ENCODE measurements at places on chromosomes 16 and 17. TPM values are rescaled to one million over a fixed set of nuclear protein-coding genes. Genes with fewer than 3 reads are reported as not detected.

GRCh38 chr16:17451843-17452242 is 18.9 kb downstream of the XYLT1 start:
- no peak overlapping the region for H3K4me3 ChIP-seq
- no peaks in the 10 kb centered on the region for H3K36me3 ChIP-seq
- no peak for DNase-seq

DNA sequence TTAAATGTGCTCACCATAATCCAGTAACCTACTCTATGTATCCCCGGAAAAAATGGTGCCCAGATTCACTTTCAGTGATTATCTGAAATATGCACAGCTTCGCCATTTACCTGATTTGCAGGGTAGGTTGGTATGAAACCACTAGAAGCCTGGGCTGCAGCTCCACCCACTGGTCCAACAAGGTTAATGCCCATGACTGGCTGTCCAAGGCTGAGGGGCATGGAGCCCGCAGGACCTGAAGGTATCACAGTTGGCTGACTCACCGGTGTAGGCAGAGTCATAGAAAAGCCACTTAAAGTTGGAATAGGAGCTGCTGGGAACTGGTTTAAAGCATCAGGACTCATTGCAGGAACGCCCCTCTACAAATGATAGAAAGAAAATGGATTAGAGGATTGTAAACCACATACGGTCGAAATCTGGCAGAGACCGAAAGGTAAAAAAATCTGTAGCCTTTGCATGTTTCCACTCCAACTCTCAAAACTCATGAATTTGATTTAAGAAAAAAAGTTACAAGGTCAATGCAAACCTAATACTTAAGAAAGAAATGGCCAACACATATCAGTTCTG is 38.6 kb downstream of the SYNRG start:
- no peaks in the 10 kb centered on the region for H3K27me3 ChIP-seq
- H3K27ac ChIP-seq, result no peak overlapping the region
- peak; percentile 85 for DNase-seq
- H3K4me3 ChIP-seq, result no peak overlapping the region
- H3K4me1 ChIP-seq, result no peaks in the 10 kb centered on the region

The ACD gene
- total RNA-seq, result 29.2 TPM

The KRTAP2-1 gene
- not detected for total RNA-seq

DNA sequence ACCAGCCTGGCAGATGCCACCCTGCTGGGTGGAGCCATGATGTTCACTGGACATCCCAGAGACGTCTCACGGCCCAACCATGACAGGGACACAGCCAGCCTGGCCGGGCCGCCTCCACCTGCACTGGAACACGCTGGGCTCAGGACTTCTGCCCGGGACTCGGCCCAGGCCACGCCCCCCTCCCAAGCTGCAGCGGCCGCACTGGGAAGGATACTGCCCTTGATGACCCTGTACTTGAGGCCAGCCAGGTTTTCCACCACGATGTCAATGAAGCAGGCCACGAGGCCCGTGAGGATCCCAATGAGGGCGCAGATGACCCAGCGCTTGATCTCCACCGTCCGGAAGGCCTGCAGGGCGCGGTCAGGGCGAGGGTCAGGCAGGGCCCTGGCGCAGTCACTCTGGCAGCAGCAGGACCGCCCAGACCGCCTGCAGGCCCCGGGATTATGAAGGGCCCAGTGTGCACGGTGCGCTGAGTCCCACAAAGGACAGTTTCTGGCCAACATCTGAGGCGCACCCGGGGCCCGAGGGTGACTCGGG is 14.2 kb downstream of the CLCN7 start:
- peak; percentile 70 for DNase-seq
- H3K27me3 ChIP-seq, result no peaks in the 10 kb centered on the region
- H3K27ac ChIP-seq, result no peak overlapping the region
- no peak overlapping the region for H3K4me3 ChIP-seq
- no peaks in the 10 kb centered on the region for H3K4me1 ChIP-seq
- H3K36me3 ChIP-seq, result no peaks in the 10 kb centered on the region

- no peaks in the 10 kb centered on the region for H3K4me1 ChIP-seq
- peak overlapping the region; percentile 86 for H3K4me3 ChIP-seq
- H3K36me3 ChIP-seq, result no peaks in the 10 kb centered on the region
- no peaks in the 10 kb centered on the region for H3K27me3 ChIP-seq
- H3K27ac ChIP-seq, result peak overlapping the region; percentile 91
These were observed 1.1 kb upstream of the USP32 start for GRCh38 chr17:60392845-60393702.

All from adrenal gland (tissue), 19 donors.